ENCODE measurements at places on chromosomes 3 and 15.

GRCh38 chr3:111593666-111594065 is 1.5 kb downstream of the ZBED2 start:
- DNase-seq: no peak

DNA sequence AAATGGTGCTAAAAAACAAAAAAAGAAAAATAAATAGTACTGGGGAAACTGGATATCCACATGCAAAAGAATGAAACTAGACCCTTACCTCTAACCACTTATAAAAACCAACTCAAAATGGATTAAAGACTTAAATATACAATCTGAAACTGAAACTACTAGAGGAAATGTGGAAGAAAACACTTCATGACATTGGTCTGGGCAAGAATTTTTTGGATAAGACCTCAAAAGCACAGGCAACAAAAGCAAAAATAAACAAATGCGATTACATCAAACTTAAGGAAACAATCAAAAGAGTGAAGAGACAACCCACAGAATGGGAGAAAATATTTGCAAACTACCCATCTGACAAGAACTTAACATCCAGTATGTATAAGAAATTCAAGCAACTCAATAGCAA is 6.4 kb downstream of the IFT57 start:
- no peak for DNase-seq

DNA sequence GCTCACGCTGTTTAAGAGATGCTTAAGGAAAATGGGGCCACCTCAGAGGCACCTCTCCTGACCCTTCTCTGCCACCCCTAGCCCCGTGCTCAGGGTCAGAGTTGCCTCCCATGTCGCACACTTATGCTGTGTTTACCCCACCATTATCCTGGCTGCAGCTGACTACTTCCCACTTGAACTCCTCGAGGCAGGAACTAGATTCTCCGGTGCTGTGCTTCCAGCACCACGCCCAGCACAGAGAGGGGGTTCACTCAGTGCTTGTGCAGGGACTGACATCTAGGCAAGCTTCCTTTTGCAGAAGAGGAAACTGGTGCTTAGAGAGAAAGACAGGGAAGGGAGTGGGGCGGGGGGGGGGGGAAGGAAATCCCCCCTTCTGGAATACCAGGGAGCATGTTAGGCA is 340.1 kb downstream of the RORA start:
- no peak for DNase-seq

GRCh38 chr3:2837910-2838309 is 272.3 kb downstream of the IL5RA start:
- no peak for DNase-seq

GRCh38 chr3:56051052-56051451 is 417.2 kb downstream of the ERC2 start:
- no peak for DNase-seq

DNA sequence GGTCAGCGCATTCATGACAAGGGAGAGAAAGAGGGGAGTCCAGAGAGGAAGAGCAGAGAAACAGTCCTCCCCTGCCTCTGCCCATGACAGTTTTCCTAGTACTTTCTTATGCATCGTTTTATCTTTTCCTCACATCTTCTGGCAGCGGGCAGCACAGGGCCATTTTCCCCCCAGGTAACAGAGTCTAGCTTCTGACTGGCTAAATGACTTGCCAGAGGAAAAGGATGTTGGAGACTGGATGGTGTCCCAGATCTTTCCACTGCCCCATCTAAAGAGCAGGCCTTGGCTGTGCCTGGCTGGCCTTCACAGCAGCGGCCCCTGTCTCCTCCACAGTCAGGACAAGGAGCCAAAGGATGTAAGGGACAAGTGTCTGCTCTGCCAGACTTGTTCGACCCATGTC is 59.3 kb downstream of the CTDSPL start:
- no peak for DNase-seq

DNA sequence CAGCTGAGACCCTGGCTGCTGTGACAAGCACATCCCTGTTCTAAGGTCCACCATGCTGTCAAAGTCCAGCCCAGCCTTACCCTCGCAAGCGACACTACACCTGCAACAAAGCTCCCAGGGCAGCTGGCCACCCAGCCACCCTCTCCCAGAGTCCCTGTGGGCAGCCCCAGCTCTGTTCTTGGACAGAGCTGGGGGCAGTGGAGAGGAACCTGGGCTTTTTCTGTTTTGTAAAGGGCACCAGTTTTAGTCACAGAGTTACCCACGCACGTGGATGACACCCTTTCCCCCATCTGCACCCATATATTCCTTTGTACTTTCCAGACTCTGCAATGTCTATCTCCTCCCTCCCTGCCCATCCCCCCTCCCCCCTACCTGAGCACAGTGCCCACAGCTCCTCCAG is 38.9 kb downstream of the ACAN start:
- DNase-seq: no peak

GRCh38 chr15:38193496-38193895 is 59.1 kb upstream of the SPRED1 start:
- peak; percentile 44 for DNase-seq

DNA sequence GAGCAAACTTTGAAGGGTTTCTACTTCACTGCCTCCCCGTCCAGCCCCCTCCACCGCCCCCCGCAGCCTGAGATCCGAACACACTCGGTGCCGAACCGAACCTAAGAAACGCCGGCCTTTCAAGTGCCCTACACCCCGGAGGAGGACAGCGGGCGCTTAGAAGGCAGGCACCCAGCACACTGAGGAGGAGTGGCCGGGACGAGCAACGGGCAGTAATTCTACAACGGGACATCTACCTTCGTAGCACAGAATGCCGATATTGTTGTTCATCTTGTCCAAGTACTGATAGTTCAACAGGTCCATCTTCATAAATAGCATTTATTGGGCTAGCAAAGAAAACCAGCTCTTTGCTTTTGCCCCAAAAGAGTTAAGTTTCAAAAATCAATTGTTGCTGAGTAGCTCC is 513 bp downstream of the VGLL4 start:
- DNase-seq: peak; percentile 38

GRCh38 chr3:171459137-171459941 is 866 bp downstream of the TNIK start:
- DNase-seq: peak; percentile 35

DNA sequence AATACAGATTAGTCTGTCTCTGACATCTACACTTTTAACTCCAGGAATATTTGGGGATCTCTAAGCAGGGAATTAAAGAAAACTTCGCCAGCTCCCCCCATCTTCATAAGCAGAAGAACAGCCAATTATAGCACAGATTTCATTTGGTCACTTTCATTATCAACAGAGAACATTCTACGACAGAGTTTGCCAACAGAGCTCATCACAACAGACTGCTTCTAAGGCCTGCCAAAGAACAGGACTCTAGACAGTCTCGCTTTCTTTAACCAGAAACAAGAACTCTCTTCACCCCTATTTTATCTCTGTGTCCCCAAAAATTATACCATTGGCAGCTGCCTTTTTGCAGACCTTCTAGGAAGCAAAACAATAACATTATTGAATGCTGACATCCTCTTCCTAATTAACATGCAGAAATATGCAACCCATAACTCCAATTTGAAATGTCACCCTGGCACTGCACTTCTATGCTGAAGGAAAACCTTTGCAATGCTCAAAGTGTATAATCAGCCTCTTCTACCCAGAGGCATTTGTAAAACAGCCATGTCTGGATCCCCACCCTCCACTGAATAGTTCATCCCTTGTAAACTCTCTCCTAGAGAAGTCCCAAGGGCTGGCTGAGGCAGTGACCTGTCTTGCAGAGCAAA is 552.8 kb downstream of the MAGI1 start:
- DNase-seq: no peak

DNA sequence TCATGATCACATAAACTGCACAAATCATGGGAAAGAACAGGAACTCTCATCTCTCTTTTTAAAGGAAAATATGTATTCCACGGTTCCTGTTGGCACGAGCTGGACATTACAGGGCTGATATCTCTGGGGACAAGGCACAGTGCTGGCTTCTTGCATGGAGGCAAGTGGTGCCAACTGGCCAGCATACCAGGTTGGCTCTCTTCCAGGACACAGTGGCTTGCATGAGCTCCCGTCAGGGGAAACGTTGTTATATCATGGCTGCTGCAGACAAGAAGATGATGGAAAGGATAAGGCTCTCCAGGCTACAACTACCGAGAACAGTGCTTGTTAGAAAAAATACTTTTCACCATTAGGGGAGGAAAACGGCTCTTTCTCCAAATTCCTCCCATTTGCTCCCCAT is 283.9 kb downstream of the RORA start:
- DNase-seq: no peak

GRCh38 chr3:50068134-50068533 is 20.6 kb upstream of the RBM5 start:
- DNase-seq: no peak

- DNase-seq: no peak
These were observed 86.7 kb upstream of the SLC25A36 start for GRCh38 chr3:140854961-140855360.
